ENCODE measurements at places on chromosomes 7 and 10.

DNA sequence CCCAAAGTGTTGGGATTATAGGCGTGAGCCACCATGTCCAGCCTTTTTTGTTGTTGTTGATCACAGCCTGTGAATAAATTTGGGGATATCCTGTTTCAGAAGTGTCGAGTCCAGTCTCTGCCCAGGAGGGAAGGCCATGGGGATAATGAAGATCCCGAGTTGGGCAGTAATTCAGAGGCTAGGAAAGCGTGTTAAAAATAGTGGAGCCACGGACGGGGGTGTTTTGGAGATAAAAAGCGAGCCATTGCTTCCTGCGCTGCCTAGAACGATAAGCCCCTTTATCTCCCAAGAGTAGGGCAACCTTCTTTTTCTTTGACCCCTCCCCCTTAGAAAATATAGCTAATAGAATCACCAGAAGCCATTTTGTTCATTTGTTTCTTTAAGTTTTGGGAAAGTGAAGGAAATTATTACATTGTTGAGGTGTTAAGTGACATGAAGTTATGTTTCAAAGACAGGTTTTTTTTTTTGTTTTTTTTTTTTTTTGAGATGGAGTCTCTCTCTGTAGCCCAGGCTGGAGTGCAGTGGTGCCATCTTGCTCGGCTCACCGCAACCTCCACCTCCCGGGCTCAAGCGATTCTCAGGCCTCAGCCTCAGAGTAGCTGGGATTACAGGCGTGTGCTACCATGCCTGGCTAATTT lies 43.3 kb downstream of the IL15RA start:
- DNase-seq = no peak

GRCh38 chr7:50534690-50535290 lies 30.4 kb downstream of the DDC start:
- DNase-seq = no peak

DNA sequence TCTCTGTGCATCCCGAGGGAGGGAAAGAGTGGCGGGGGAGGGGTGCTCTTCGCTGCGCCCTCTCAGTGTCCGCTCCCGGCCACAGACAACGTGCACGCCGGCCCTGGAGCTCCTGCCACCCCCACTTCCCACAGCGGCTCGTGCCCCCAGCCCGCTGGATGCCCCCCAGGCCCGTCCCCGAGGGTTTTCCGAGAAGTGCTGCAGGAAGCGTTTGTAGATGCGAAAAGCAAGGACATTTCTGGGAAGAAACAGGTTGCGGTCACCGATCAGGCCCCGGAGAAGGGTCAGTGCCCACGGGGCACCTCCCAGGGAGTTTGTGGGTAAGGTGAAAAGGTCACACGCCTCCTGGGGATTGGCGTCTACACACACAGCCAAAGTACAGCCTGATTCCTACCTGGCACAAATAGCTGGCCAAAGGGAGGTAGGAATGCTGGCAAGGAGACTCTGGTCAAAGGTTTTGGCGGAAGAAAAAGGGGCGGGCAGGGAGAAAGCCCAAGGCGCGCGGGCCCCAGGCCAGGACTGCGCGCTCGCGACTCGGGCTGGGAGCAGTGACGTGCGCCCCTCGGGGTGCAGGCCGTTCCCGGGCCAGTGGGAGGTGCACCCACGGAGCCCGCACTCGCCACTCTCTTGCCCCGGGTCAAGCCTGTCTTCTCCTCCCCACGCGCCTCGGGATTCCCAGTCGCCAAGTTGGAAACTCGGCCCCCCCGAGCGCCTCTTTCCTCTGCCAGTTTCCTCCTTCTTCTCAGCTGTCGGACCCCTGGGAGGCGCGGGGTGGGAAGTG lies 1.5 kb upstream of the NRP1 start:
- DNase-seq = peak; percentile 11

DNA sequence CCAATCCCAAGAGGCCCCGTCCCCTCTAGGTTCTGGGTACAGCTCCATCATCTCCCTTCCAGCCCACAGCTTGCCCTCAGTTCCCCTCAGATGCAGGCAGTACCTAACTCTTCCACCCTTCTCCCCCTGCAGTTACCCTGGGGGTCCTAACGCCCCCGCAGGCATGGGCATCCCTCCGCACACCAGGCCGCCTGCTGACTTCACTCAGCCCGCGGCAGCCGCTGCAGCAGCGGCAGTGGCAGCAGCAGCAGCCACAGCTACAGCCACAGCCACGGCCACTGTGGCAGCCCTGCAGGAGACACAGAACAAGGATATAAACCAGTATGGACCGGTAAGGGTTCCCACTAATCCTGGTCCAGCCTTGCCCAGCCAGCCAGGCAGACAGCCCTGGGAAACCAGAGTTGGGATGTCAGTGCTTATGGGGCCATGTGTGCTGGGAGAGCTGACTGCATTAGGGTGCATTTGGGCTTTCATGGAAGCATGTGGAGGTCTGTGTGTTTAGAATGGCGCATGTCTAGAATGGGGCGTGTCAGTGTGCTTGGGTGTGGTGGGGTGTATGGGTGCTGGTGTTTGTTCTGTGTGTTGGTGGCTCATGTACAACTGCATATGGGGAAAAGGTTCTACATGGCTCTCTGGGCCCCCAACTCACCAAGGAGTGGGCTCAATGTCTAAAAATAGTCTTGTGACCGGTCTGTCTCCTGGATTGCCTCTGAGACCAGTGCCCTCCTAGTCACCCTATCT lies 55.1 kb upstream of the PPIF start:
- no peak for DNase-seq

DNA sequence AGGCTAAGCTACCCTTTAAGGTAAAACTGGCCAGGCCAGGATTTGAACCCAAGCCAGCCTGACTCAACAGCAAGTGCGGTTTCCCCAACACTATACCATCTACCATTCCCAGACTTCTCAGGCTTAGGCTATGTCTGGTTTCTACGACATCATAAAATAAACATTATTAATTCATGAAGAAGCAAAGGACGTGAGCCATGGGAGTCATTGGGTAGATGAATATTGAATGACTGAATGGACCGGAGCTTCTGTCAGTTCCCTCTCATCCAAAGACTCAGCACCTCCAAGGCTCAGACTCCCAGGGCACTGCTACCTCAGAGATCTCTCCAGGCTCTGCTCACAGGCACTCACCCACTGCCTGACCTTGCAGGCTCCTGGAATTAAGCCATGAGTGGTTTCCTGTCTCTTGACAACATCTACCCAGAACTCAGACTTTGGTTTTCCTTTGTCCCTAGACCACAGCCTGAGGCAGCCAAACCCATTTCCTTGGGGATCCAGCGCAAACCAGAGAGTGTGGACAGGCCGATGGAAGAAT lies 64.6 kb upstream of the STEAP1B start:
- DNase-seq = no peak

DNA sequence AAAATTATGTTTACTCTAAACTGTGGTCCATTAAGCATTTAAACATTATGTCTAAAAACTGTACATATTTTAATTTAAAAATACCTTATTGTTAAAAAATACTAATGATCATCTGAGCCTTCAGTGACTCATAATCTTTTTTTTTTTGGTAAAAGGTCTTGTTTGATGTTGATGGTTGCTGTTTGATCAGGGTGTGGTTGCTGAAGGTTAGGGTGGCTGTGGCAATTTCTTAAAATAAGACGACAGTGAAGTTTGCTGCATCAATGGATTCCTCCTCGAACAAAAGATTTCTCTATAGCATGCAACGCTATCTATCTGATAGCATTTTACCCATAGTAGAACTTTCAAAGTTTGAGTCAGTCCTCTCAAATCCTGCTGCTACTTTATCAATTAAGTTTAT lies 180.0 kb upstream of the AHR start:
- DNase-seq = no peak

DNA sequence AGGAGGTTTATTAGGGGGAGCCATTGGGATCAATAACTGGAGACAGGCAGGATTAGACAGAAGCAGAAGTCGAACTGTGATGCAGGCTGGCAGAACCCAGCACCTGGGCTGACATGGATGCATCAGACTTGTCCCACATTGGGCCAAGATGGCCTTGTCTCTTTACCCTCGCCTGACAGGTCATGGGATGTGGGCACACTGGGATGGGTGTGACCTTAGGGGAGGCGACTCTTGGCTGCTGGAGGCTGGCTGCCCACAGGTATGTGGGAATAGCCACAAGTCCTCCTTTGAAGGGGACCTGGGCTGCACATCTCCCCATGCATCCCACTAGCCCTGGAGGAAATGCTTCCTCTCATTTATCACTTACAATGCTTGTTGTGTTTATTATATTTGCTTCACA lies 17.3 kb downstream of the NFE2L3 start:
- no peak for DNase-seq

DNA sequence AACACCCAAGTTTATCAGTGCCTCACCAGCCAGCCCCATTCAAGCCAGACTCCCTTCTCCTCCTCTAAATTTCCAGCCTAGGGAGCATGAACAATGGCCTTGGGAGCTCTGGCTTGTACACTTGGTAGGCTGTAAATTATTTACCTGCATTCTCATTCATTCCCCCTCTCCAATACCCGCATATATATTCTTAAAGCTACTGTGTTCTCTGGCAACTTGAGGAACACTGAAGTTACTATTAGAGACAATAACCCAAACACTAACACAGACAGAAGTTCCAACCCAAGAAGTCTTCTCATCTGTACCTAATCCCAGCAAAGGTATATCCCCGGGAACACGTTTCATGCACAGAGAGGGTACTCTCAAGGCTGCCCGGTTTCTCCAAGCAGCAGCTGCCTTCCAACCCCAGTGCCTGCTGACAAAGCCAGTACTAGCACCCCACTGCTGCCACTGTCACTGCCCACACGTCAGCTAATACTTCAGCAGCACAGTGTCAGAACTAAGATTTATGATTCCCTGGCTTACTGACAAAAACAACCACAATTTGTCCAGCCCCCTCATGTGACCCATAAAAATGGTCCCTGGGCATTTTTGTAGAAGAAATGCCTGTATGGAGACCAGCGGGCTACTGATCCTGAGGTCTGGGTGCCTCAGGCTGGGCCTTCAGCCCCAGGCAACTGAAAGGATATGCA lies 3.1 kb downstream of the WDR91 start:
- no peak for DNase-seq

DNA sequence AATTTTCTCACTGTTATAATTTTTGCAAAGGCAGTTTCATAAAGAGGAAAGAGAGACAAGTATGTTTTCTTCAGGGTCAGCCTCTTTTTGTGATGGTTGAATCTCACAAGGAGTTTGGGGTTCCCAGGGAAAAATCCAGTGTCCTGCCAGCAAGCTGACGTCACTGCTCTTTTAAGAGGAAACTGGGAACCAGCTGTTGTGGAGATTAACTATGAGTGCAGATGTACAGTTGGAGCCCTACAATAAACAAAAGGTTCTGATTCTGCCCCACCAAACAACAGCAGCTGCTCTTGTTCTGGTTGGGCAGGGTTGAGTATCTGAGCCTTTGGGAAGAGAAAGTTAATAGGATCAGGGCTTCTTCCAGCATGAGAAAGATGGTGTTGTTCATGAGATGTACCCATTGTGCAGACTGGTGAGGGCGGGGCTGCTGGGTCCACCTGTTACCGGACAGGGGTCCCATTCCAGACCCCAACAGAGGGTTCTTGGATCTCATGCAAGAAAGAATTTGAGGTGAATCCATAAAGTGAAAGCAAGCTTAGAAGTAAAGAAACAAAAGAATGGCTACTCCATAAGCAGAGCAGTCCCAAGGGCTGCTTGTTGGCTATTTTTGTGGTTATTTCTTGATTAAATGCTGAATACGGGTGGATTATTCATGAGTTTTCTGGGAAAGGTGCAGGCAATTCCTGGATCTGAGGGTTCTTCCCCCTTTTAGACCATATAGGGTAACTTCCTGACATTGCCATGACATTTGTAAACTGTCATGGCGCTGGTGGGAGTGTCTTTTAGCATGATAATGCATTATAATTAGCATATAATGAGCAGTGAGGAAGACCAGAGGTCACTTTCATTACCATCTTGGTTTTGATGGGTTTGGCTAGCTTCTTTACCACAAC lies 12.5 kb downstream of the PRF1 start:
- DNase-seq = no peak

GRCh38 chr7:39130274-39130673 lies 152.6 kb downstream of the POU6F2 start:
- peak; percentile 78 for DNase-seq

DNA sequence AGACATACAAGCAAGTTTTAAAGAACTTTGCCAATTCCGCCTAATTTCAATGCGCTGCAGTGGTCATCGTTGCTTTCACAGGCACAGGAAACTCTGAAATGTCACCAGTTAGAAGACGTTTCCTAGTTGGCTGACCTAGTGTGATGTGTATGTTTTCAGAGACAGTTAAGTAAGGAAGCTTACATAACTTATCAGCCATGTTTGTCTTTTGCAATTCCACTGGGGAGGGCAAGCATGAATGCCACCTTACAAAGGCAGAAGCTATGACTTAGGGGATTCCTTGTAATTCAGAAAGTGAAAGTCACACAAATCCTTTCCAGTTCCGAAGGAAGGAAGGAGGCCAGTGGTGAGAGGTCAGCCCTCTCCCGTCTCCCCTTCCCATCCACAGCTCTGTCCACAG lies 15.0 kb upstream of the NPS start:
- DNase-seq = no peak

GRCh38 chr7:149797771-149798170 lies 24.4 kb upstream of the ZNF467 start:
- no peak for DNase-seq

DNA sequence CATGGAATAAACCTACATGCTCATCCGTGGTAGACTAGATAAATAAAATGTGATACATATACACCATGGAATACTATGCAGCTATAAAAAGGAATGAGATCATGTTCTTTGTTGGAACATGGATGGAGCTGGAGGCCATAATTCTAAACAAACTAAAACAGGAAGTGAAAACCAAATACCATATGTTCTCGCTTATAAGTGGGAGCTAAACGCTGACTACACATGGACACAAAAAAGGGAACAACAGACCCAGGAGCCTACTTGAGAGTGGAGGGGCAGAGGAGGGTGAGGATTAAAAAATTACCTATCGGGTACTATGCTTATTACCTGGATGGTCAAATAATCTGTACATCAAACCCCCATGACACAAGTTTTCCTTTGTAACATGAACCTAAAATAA lies 68.7 kb upstream of the SEC61G start:
- DNase-seq = no peak

DNA sequence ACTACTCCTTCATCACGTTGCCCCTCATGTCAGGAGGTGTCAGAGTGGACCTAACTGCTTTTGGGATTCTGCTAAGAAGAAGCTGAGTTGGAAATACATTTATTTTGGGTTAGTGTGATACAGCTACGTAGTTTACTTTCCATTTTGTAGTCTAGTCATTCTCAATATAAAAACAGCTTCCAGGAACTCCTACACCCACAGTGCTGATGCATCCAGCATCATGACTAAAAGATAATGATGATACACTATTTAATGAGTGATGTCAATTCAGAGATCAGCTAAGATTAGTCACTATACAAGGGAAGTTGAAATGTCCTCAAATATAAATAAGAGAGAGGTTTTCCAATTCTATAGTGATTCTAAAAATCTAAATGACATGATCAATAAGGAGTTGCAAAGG lies 264.2 kb upstream of the SLC26A5 start:
- no peak for DNase-seq

DNA sequence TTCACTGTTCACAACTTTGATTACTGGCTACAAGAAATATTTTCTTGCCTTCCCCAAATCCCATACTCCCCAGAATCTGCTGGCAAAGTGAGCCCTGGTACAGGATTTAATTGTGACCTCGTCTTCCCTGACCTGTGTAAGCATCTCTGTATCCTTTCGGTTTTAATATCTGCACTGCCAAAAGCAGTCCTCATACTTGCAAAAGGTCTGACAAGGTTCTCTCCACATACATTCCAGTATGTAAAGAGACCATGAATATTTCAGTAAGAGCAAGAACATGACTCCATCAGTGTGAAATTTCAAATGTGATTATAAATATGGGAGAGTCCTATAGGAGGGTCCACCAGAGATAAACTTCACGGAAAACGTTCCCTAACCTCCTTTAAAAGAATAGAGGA lies 134.0 kb upstream of the TCF7L2 start:
- no peak for DNase-seq

Measured in NCI-H1092 treated with DMSO at 0.1 percent for 48 hours (cell line).